ENCODE measurements at places on chromosomes 3 and 15.
A peak's percentile ranks its signal among the peaks of the same experiment; 100 is the strongest.

DNA sequence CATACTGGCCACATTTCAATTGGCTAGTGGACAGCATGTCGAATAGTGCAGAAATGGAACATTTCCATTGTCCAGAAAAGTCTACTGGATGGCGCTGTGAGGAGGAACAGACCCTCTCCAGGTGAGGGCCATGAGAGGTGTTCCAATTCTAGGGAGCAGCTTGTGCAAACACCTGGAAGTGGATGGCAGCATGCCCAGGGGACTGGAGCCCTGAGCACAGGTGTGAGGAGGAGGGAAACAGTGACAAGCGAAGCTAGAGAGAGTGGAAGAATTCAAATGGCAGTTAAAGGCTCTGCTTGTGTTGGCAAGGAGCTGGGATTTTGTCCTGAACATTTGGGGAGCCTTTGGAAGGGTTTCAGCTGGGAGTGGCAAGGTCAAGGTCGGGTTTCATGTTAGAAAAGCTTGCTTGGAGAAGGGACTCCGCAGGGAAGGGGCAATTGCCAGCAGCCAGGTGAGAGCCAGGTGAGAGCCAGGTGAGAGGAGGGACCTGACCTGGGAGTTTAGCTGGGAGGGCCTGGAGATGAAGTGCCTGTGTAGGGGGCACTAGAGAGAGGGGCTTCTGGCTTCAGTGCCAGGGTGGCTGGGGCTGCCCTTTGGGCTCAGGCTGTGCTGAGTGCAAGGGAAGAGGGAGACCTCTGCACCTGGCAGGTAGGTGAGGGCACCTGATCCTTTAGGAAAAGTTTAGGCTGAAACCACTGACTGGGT is 93.8 kb downstream of the LINGO1 start:
- no peak for DNase-seq

GRCh38 chr3:143442814-143443447 is 323.4 kb downstream of the CHST2 start:
- no peak for DNase-seq

DNA sequence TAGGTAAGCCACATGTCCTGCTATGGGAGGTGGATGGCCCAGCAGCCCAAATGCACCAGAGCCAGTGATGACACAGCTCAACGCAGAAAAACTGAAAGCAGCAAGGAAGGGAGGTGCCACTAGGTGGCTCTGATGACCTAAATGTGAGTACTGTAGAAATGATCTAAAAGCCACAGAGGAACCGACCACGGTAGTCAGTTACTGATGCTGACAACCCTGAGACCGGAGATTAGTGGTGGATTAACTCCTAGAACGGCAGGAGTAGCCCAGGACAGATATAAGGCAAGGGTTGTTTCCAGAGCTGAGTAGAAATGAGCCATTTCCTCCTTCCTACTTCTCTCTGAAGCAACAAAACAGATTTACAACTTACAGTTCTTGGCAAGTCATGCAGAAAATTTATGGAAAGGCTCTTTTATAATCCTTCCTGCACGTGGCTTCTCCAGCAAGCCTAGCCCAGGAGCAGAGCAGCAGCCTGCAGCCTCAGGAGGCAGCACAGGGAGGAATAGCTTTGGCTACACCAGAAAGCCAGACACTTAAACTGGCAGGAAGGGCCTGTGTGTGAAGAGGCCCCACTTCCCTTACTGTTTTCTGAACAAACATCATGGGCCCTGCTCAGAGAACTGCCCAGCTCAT is 13.1 kb downstream of the FBXL22 start:
- peak; percentile 60 for DNase-seq

DNA sequence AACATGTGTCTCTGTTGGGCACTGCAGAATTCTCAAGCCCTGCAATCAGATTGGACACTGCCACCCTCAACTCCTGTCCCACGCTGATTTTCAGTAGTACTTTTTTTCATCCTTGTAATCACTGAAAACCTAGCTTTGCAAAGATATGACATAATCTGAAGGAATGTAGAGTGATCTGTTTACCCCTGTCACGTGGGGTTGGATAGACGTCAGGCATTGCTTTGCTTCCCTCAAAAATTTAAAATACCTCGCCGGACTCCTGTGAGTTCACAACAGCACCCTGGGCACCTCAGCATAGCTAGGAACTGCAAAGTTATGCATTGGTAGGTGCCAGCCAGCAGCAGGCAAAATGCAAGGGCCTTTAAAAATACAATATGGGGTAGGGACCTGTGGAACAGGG is 71.1 kb upstream of the OXTR start:
- no peak for DNase-seq

- no peak for DNase-seq
These were observed 1239.5 kb downstream of the SI start for GRCh38 chr3:163838769-163839168.

DNA sequence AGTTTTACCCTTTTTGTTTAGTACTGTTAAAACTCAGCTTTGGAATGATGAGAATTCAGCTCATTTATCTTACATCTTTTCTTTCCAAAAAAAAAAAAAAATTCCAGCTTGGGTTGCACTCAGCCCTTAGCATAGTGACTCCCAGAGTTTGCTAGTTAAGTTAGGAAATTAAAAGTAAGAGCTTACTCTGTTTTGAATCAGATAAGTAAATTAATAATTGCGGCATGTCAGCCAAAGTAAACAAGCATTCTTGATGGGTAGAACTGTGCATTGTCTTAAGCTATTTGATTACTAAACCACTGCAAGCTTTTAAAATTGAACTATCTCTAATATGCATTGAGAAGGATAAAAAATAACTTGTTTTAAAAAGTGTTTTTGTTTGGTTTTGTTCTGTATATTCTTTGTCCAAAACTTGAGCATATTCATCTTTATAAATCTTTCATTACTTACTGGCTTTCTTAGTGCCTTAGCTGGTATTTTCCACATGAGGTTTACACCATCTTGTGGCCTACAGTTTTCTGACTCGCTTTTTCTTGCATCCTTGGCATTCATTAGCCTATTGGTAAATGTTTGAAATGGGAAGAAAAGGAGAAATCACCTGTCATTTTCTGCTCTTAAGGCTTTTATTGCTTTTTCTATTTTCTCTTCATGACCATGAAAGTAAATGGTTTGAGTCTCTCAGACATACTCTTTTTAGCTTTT is 107.6 kb downstream of the FILIP1L start:
- no peak for DNase-seq

DNA sequence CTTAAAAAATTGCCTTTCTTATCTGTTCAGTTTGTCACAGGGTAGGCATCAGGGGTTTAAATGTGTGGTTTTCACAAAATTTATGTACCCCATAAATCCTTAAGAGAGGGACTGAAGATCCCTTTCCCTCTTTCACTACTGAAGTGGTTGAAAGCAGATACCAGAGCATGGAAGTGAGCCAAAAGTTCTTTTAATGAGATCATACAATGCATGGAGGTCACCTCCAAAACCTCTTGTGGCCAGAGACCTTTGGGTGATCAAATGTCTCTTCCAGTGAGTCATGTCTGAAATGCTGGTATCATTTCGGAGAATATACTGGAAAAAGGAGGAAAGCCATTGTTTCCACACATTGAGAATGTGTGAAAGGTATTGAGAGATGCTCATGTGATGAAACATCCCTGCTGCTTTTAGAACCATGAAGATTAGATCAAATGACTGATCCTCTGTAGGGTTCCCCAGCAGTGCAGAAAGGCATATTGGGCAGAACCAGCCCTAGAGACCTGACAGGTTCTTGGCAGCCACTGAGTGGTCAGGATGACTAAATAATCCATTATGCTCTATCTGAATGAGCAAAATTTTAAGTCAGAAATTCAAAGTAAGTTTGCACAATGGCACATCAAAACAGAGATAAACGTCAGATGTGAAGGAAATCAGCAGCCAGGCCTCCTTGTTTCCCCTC is 165.8 kb upstream of the SLC2A2 start:
- DNase-seq: no peak

- no peak for DNase-seq
These were observed 31.5 kb upstream of the LAMP3 start for GRCh38 chr3:183193762-183194689.

DNA sequence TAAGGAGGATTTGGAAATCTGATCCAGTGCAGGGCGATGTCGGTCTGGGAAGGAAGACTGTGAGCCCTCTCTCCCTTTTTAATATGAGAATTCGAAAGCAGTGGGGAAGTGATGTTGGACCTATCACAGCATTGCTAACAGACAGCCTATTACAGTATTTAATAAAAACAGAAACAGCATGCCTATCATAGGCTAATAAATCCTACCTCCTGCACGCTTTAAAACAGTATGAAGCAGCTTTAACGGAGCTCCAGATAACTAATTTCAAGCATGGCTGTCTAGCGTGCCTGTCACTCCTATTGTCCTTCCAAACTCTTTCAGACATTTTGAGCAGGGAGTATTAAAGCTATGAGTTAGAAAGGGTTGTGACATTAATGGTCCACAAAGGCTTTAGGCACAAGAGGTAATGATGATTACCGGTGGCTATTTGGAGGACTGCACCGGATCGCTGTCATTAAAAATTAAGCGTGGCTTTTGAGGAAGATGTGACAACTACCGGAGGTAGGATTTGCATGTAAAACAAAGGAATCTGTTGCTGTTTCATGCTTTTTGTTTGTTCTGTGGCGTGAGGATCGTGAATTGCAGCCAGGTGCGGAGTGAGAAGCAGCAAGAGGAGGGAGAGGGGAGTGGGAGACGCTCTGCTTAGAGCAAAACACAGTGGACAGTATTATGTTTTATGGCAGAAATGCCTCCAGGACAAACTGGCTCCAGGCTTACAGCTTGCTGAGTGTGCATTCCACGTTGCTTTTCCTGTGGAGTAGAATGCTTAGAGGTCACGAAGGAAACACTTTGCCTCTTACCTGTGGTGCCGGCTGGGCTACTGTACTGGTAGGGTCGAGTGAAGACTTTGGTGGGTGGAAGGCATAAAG is at the start of gene KCNMB2:
Gene KCNMB2, plus strand, starts transcription at position 226 of the 869 bp plus-strand sequence.
- no peak for DNase-seq

DNA sequence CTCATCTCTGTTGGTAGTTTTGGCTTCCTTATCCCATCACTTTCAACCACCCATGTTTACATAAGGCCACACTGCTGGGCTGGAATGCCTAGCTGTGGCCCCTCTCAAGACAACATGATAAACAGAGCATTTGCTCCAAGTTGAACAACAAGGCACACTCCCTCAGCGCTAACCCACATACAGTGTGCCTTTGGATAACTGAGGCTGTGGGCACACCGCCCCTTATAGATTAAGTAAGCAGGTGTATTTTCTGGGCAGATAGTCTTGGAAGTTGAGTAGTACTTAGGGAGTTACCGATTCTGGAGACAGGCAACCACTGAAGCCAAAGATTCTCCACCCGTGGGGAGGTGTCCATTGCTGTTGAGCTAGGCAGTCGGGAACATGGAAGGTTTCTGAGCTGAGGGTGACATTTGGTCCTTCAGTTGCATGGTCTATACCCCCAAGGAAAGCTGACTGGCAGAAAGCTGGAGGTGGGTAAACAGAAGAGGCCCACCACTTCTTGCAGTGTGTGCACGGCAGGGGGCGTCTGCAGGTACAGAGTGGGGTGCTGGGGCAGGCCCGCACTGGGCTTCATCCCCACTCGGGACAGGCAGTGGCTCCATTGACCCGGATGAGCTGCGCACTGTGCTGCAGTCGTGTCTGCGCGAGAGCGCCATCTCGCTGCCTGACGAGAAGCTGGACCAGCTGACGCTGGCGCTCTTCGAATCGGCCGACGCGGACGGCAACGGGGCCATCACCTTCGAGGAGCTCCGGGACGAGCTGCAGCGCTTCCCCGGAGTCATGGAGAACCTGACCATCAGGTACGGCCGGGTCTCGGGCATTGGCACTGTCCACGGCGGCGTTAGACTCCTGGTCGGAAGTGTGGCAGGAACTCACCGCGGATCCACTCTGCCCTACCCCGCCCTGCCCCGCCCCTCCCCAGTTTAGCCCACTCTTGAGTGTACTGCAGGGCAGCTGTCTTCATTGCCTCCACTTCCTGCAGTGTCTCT is 16.8 kb downstream of the NOX5 start:
- DNase-seq: no peak

GRCh38 chr15:43143203-43143941 is 10.0 kb downstream of the TMEM62 start:
- no peak for DNase-seq

DNA sequence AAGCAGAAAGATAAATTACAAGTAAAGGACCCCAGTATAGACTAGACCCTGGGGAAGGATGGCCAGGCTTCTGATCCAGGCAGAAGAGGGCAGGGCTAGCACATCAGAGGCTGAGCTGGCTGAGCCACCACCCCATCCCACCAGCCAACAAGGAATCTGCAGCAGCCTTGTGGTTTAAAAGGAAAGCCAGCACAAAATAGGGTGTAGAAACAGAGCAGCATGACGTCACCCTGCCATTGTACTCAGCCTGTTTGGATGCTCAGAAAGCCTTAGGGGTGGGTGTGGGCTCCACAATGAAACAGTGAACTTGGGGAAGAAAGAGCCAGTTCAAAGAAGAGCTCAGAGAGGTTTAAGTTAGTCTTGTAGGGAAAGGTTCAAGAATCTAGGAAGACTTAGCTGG is 28.2 kb downstream of the DUOX1 start:
- no peak for DNase-seq

DNA sequence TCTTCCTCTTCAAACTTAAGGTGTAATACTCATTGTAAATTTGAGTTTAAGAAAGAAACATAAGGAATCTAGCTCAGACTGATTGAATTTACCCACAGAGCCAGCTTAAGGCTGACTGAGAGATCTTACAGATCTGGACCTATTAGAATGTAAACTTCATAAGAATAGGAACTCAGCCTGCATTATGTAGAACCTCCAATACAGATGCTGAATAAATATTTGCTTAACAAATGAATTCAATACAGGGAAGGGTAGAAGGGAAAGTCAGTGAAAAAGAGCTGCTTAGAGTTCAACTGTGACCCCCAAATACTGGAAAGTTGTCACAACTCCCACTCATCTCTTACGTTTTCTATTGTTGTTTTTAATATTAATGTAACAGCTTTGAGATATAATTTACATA is 11.5 kb downstream of the KPNA4 start:
- DNase-seq: no peak

GRCh38 chr3:143306407-143306806 is 186.8 kb downstream of the CHST2 start:
- no peak for DNase-seq

DNA sequence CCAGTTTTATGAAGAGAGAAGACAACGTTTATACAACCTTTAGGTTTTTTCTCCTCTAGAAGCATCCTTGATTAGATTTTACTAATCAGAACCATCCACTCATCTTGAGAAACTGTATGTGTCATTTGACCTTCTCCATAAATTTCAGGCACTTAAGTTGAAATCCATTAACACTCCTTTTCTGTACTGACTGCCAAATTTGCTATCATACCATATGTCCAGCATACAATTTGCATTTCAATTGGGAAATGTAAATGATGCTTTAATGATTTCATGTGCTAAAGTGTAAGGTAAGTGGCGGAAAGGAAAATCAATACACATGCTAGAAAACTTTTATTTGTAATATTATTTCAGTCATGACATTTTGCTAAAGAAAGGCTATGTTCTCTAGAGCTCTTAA is 731.6 kb downstream of the GBE1 start:
- DNase-seq: no peak

GRCh38 chr3:107218864-107219269 is 158.4 kb upstream of the CCDC54 start:
- no peak for DNase-seq
